ENCODE measurements at places on chromosomes 6 and 20.

- DNase-seq: no peak
Observed at GRCh38 chr6:71011871-71012371, 55.1 kb upstream of the B3GAT2 start.

GRCh38 chr6:28211840-28212509 is 13.1 kb upstream of the ZSCAN9 start:
- DNase-seq: no peak

DNA sequence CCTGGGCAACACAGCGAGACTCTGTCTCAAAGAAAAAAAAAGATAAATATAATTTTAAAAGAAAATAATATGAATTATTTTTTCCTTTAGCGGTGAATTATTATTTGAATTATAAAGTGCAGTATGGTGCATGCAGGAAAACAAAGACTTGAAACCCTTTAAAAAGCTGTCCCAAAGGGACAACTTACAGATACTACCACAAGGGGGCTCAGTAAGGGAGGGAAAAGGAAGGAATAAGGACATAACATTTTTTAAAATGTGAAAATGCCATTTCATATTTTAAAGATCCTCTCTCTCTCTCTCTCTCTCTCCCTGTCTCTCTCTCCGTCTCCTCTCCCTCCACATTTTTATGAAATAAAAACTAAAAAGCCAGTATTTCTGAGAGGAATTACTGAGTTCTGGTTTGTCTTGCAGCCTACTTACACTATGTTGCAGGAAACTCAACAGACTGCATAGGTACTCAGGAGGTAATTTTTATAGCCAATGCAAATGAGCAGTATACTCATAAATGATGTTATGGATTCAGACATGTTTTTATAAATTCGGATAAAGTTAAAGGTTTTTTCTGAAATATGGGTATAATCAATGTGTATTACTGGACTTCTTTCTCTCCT is 455.0 kb upstream of the GJE1 start:
- DNase-seq: peak; percentile 40

DNA sequence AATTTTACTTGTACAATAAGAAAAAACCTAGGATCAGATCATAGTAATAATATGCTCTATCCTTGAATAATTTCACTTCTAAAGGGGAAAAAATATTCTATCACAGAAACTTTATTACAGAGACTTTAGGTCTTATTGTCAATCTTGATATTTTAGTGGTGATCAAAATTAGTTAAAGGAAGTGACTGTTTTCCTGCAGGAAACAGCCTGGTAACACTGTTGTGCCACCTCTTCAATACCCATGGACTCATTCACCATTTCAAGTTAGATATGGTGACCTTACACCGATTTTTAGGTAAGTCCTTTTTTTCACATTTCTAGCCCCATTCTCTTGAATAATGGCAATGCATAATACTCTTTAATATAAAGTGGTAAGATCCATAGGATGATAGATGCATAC is 99.2 kb downstream of the MTFR2 start:
- no peak for DNase-seq

DNA sequence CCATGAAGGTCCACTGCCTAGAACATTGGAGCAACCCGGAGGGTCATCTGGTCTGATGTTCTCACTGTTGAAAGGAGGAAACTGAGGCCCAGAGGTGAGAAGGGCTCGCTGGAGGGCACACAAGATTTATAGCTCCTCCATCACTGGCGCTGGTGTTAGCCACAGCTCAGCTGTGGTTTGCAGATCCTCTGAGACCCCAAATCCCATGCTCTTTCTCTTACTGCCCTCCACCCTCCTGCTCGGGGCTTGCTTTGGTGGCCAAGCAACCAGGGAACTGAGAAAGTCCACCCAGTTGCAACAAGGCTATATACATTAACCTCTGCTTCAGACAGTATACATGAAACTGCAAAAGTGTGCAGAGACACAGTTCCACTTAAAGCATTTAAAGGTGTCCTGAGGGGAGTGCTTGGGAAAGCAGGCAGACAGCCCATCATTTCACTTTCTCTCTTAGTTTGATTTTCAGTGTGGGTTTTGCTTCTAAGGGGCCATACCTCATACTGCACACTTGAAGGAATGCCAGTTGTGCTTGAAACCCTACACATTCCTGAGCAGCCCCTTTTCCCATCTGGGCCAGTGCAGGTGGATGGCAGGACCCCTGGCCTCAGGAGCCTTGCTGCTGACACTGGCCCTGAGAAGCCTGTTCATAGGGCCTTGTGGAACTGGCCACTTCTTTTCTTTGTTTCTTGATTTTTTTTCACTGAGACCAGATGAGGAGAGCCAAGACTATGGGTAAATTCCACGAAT is 347.6 kb downstream of the CDC5L start:
- DNase-seq: no peak

Measured in HCT116 (cell line).